Fibroblast of skin of left quadriceps (primary cell): ENCODE measurements at places on chromosomes 3 and 15.

DNA sequence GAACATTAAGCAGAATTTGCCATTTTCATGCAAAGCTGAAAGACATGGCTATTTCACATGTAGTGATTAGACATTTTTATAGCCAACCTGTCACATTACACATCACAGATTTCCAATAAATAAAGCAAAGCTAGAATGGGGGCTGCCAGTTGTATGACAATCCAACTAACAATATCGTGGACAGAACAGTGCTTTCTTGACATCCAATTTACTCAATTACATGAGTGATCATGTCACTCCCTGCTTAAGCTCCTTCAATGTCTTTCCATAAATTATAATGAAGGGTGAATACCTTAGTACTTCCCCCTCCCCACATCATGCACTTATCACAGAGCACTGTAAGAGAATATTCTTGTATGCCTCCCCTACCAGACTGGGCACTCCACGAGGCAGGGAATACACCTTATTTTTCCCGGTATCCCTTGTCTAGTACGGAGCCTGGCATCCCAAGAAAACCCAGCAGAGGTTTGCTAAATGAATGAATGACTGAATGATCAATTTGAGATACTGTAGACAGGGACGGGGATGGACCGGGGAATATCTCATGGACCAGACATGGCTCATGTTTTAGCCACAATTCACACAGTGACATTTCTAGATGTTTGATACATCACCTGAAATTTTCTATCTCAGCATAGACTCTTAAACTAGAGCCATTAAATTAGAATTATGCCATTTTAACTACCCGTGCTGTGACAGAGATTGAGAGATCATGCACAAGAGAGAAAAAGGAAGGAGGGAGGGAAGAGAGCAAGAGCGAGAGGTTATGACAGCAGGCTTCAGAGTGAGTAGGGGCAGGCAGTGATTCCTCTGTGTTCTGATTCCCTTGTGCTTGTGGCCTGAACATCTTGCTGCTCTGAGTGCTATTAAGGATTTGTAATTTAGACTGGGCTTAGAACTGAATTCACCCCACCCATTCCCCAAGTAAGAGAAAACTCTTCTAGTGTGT is 77.7 kb downstream of the EPHB1 start:
- DNase-seq, result no peak

DNA sequence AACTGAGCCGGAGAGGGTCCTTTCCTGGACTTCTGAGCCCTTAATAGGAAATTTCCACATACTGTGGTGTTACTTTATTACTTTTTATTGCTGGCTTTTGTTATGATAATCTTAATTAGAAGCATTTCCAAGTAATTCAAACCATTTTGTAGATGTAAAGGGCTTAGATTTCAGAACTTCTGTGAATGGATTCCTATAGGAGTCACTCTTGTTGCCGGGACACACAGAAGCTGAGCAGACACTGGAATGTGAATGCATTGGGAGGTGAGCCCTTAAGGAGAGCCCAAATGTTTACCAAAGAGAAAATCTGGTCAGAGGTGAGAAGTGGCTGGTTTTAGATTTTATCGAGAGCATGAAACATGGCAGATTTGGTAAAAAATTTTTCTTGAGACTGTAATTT is 87.4 kb downstream of the FNDC3B start:
- no peak for DNase-seq

- DNase-seq, result no peak
Measured at GRCh38 chr3:136311261-136311660, 61.1 kb downstream of the PCCB start.

- DNase-seq, result no peak
Measured at GRCh38 chr3:156478891-156479290, 76.0 kb downstream of the SSR3 start.

DNA sequence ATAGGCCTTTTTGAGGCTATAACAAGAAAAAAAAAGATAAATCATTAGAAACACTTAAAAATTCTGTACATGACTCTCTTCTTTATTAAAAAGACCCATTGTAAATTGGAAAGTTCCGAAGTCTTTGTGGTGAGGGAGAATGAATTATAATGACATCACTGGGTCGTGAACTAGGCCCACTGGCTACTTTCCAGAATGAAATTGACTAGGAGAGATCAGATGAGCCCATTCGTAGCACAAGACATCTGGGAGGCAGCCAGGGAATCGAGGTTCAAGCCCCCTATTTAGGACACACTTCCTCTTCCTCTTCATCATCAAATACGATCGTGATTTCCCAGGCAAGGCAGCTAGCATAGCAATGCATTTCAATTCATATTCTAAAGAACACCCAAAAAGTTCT is 889.8 kb upstream of the NR2F2 start:
- no peak for DNase-seq

GRCh38 chr3:16355828-16356227 is 90.8 kb downstream of the OXNAD1 start:
- DNase-seq, result no peak

DNA sequence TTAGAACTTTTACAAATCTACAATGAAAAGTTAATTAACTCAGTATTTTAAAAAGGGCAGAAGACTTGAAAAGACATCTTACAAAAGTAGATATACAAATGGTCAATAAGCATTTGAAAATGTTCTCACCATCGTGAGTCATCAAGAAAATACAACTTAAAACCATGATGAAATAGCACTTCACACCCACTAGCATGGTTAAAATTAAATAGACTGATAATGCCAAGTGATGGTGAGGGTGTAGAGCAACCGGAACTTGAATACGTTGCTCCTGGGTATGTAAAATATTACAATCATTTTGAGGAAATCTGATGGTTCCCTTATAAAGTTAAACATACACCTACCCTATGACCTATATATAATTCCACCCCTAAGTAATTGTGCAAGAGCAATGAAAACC is 319.8 kb upstream of the UMPS start:
- no peak for DNase-seq

DNA sequence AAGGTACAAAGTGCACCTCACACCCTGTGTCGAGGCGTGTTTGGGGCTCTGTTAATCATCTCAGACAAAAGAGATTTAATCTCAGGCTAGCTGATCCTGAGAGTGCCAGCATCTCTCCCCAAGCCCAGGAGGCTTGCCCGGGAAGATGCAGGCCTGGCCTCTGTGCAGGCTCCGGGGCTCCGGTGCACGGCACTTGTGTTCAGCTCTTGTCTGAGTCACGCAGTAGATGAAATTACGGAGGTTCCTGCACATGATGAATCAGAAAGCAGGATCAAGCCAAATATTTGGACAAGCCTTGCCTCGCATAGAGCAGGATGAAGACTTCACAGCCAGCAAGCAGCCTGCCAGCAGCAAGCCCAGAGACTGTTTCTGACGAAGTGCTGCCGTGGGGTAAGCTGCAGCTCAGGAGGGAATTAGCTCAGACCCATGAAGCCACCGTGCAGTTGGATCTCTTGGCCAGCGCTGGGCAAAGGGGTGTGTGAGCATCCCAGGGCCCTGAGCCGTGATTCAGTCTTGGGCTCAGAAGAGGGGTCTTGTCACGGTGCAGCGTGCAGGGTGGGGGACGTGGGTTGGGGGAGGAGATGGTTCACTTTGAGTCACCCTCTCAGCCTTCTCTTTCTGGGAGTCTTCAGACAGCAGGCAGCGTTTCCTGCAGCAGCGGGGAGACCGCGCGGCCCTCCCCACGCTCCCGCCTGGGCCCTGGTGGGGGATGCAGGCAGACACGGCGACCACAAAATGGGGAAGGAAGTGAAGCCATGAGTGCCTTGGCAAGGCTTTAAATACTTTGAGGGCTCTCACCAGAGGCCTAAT is 89.2 kb upstream of the MEF2A start:
- DNase-seq, result peak; percentile 95

GRCh38 chr3:38085943-38086324 is 46.9 kb downstream of the DLEC1 start:
- no peak for DNase-seq

DNA sequence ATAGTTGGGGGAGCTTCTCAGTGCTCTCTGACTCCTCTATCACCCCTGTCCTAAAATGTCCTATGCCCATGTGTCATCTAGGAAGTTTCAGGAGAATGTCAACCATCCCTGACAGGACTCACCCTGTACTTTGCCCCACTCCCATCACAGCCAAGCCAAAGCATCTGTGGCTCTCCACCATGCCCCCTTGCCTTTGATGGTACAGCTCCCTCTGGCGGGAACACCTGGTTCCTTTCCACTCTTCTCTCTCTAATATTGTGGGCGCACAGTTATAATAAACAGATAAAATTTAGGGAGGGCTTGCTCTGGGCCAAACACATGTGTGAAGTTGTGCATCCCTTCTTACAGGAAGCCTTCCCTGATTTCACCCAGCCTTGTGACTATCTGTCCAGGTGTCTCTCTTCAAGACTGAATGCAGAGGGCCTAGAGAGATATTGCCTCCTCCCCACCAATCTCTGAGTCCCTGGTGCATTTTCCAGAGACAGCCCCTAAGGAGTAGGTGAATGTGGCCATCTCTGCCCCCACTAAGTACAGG is 62.8 kb downstream of the ISG20 start:
- no peak for DNase-seq
